Activated CD4-positive, alpha-beta T cell treated with anti-CD3 and anti-CD28 coated beads, Interleukin-2, amount 10 ng/mL, durations not matched to agents 7 days and 5 days (primary cell): ENCODE measurements at places on chromosomes 1 and 21.
A peak's percentile ranks its signal among the peaks of the same experiment; 100 is the strongest.

- no peak for DNase-seq
These were observed 975 bp upstream of the MNDA start for GRCh38 chr1:158830074-158830677.

GRCh38 chr1:20125100-20125499 lies 5.8 kb upstream of the PLA2G2D start:
- no peak for DNase-seq

GRCh38 chr1:208369658-208370057 lies 125.5 kb upstream of the PLXNA2 start:
- no peak for DNase-seq

- no peak for DNase-seq
These were observed 10.4 kb upstream of the AGO4 start for GRCh38 chr1:35797380-35797779.

DNA sequence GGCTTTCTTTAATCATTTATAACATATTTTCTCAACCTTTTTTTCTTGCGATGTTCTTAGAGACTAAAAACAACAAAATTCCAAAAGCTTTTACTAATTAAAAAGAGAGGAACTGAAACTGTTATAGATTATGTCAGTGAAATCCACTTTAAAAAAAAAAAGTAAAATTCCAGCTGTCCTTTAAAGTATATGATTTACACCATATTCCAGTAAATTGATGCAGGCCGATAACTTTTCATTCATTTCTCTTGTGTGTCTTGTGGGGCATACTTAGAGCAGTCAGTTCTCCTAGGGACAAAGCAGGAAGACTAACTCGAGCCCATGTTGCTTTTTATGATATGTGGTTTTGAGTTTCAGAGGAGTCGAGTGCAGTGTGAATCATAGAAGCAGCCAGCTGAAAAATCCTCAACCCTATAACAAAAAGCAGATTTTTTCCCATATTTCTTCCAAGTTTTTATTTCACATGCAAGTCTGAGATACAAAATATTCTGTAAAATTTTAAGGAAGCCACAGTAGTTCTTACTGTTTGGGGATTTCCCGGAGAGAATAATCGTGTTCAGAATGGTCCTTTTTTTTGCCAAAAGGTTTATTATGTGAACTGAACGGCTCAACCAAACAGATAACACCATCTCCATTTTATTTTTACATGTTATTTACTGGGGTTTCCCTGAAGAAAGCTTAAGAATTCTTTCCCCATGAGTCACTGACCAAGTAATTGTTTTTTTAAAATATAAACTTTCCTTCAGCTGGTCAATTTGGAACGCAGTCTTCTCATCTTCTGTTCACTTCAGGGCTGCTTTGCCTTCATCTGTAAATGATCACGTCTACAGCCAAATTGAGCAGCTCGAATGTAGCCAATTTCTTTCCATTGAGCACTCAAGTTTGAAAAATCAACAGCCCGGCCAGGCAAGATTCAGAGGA lies 77.0 kb upstream of the C1orf105 start:
- no peak for DNase-seq

- no peak for DNase-seq
These were observed 82.4 kb downstream of the RAB3GAP2 start for GRCh38 chr1:220189750-220190347.

DNA sequence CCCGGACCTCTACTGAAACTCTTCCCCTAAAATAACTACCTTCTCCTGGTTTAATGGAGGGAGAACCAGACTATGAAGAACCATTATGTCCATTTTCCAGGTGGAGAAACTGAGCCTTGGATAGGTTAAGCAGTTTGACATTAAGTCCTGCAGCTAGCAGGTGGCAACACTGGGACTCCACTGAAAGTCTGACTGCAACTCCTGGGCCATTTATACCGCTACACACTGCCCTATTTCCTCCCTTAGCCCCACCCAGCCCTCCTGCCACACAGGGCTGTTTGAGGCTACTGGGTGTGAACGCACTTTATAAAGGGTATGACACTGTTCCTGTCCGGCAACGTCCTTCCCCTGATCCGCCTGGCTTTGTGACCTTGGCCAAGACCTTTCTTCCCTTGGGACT lies 511 bp upstream of the INPP5B start:
- no peak for DNase-seq

- DNase-seq = peak; percentile 22
These were observed 57.4 kb upstream of the ACOT11 start for GRCh38 chr1:54490361-54491248.

DNA sequence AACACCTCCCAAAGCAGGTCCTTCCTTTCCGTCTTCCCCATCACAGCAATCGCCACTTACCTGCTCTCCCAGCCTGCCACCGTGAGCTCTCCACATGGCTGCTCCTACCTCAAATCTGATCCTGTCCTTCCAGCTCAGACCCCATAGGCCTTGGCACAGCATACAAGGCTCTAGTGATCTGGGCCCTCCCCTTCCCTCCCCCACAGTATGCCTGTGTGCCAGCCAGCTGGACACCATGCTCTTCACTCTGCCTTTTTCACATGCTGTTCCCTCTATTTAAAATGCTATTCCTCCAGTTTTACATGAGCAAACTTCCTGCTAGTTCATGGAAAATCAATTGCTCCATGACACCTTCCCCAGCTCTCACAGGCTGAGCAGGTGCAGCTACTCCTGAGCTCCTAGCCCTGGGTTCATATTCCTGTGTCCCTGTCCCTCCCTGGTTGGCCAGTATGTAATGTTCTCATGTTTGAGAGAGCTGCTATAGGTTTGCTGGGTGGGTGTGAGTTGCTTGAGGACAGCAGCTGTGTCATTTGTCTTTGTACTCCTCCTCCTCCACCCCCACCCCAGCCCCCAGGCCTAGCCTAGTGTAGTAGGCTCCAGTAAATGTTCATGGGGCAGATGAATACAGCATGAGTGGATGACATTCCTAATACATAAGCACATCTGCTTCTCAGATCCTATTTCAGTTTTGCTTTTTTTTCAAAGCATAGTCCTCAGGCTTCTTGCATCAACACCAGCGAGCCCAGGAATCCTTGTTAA lies 6.3 kb upstream of the TNNT2 start:
- DNase-seq = no peak

GRCh38 chr1:59204001-59204400 lies 92.9 kb upstream of the FGGY start:
- no peak for DNase-seq

DNA sequence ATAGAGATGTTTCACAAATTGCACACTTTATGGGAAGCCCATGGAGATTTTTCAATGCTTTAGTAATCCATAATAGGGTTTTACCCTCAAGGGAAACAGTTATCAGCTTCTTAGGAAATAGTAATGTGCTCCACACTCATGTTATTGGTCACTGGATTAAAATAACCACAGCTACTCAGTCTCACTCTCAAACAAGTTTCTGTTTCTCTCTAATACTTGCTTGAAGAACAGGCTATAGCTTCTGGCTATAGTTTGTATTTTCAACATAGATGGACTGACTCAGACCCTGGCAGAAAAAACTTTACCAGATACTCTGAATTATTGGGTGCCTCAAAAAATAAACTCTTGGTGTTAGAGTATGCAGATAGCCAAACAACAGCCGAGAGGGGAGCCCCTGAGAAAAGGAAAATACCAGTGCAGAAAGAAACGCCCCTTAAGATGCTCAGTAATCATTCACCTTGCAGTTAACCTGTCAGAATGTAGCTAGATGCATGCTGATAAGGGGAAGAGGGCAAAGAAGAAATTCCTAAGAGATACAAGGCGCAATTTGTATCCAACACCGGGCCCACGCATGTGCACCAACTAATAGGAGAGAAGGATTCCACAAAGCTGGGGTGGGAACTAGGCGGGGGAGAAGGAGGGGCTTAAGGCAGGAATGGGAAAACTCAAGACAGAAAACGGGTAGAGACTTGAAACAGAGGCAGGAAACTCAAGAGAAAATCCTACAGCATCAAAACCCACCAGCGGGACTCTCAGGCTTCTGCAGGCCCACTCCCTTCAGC lies 30.4 kb upstream of the PDE4B start:
- no peak for DNase-seq

DNA sequence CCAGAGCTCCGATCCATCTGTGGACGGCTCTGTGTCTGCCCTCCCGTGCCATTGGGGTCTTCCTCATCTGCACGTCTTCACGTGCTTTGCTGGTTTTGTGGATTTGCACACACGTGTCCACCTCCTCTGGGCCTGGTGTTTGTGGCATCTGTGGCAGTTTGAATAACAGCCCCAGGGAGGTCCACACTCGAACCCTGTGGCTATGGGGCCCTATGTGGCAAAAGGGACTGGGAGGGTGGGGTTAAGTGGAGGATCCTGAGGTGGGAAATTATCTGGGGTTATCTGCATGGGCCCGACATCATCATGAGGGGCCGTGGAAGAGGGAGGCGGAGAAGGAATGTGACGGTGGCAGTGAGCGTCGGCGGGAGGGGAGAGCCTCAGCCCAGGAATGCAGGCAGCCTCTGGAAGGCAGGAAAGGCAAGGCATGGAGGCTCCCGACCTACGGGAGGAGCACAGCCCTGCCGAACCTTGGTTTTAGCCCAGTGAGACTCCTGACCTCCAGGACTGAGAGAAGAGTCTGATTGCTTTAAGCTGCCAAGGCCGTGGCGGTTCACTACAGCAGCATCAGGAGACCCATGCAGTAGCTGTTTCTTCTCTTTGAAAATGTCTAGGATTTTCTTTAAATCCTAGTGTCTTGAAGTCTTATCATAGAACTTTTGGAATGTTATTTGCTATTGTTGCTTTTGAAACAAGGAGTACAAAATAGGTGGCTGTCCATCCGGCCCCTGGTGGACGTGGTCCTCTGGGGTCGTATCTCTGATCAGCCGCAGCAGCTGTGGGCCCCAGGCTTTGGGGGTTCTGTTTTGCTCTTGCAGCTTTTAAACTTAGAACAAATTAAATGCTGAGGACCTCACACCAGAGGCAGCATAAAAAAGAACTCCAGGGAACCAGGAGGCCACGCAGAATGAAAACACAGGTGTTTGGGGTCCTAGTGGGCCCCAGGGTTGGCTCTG lies 40.0 kb upstream of the LRRC3 start:
- no peak for DNase-seq

GRCh38 chr1:2587071-2587859 lies 688 bp downstream of the PRXL2B start:
- no peak for DNase-seq

GRCh38 chr1:53498555-53499131 lies 39.4 kb downstream of the DMRTB1 start:
- DNase-seq = no peak

DNA sequence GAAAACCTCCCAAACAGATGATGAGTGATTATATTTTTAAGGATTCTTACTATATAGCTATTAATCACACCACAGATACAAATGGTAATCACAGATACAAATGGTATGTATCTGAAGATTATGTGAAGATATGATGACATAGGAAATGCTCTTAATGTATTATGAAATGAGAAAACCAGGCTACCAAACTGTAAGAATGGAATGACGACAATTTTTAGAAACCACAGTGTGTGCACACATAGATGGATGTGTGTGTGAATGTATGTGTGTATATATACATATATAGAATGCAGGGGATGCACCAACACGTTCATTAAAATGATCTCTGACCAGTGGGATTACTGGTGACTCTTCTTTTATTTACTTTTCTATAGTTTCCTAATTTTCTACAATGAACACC lies 21.5 kb upstream of the ENAH start:
- no peak for DNase-seq

GRCh38 chr1:160806109-160806665 lies 10.2 kb downstream of the LY9 start:
- no peak for DNase-seq

DNA sequence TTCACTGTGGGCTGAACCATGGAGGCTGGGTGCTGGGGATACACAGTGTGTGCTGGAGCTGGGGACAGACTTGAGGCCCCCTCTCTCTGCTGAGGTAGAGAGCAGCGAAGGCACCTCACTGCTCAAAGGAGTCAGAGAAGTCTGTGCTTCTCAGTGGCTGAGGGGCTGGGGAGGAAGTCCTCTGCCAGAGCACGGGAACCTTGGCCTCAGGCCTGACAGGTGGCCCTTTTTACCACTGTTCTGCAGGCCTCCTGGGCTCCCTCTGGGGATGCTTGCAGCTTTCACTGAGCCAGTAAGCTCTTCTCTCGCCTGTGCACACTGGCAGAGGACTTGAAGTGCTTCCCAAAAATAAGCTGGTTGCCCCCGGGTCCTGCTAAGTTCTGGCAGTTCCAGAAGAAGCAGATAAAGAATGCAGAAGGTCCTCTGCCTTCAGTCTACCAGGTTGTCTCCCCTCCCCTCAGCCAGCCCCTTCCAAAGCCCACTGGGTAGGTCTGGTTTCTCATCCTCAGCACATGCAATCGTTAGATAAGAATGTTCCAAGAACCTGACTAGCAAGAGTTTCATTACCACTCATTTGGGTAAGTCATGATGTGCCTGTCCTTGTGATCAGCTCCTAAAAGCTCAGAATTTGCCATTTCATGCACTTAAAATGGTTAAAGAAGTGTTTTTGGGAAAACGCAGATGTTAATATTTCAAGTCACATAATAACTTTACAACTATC lies 53.9 kb downstream of the TENT5C start:
- DNase-seq = peak; percentile 27

GRCh38 chr21:34807146-34807880 lies 138.5 kb downstream of the CLIC6 start:
- DNase-seq = peak; percentile 44

GRCh38 chr1:169259816-169260215 lies 107.8 kb downstream of the NME7 start:
- DNase-seq = no peak

- DNase-seq = no peak
These were observed 7.0 kb downstream of the EPHX1 start for GRCh38 chr1:225816643-225817538.

GRCh38 chr1:57091642-57092041 lies 125.8 kb upstream of the C8B start:
- no peak for DNase-seq

DNA sequence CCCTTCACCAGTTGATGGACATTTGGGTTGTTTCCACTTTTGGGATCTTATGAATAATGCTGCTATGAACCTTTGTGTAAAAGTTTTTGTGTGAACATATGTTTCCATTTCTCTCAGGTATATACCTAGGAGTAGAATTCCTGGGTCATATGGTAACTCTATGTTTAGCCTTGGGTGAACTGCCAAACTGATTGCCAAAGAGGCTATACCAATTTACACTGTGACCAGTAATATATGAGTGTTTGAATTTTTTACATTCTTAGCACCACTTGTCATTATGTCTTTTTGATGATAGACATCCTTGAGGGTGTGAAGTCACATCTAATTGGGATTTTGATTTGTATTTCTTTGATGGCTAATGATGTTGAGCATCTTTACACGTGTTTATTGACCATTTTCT lies 290.1 kb downstream of the DUSP10 start:
- no peak for DNase-seq

- no peak for DNase-seq
These were observed 12.8 kb upstream of the RNF223 start for GRCh38 chr1:1086911-1087341.

DNA sequence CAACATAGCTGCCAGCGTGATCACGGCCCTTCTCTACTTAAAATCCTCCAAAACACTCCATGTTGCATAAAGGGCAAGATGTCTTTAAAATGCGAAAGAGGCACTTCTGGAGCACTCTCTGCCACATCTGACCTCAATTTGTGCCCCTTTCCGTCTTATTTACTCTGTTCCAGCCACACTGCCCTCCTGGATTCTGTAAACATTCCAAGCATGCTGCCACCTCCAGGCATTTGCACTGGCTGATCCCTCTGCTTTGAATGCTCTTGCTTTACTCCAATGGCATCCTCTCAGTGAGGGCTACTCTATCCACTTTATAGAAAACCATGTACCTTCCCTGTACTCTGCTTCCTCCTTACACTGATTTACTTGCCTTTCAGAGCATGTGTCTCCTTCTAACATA lies 5.3 kb upstream of the RGS7 start:
- DNase-seq = no peak
